ENCODE measurements at places on chromosomes 12 and 14. TPM values are rescaled to one million over a fixed set of nuclear protein-coding genes. Genes with fewer than 3 reads are reported as not detected.

DNA sequence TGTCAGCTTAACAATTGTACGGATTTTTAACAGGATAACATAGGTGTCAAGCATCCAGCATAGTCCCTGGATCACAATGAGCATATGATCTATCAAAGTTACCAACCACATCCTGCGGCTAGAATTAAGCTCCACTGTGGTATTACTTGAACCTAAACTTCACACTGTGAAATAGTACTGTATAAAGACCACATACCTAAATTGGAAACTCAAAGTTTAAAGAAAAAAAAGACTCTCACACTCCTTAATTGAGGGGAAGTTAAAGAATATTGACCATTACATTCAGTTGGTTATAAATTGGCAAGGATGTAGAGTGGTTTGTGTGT is 133.0 kb upstream of the PZP start:
- DNase-seq, result no peak

DNA sequence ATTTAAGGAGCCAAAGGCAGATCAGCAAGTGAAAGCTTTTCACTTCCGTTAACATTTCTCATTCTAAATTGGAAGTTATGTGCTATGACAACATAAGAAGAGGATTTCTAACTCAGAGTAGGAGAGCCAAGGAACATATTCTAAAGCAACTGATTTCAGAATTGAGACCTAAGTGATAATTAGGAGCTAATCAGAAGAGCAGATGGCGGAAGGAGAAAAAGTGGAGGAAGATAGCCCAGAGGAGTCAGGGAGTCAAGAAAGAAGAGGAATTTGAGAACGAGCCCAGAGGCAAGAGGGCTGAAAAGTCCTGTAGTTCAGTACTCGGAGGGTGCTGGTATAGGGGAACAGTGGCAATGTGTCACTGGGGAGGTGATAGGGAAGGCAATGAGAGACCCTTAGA is 162.4 kb downstream of the CNTN1 start:
- DNase-seq, result no peak

DNA sequence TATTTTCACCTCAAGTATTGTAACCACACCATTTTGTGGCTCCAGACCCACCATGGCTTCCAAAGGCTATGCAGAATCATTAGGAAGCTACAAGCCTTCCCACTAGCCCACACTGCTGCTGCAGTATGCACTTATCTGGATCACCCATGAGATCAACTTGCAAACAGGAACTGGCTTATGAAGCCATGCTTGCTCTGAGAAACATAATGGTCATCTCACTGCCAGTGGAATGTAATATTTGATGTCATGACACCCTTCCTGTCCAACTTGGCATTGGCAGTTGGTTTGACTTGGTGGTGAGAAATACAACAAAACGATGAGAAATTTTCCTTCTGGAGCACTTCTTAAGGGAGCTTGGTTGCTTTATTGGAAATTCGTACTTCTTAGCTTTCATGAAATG is 69.3 kb upstream of the FRMD6 start:
- no peak for DNase-seq

GRCh38 chr12:29220632-29221336 is 71.7 kb downstream of the FAR2 start:
- no peak for DNase-seq

GRCh38 chr14:33928895-33929294 is 22.0 kb downstream of the EGLN3 start:
- no peak for DNase-seq

The ACSM4 gene
- total RNA-seq, result not detected

The ZNF410 gene
- 36.5 TPM for total RNA-seq

DNA sequence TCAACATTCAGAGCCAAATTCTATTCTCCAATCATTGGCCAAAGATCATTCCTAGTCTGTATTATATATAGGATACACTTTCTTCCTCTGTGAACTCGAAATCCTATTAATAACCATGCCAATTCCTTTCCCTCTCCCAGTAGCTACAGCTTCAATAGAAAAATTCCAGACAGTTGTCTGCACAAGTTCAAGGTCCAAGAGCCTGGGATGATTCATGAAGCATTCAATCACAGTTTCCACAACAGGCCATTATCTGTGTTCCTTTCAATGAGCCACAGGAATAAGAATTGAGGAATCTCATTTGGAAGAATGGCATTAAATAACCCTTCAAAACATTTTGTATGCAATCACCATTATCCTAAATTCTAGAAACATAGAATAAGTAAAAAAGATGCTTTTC is 437.4 kb downstream of the RMST start:
- DNase-seq, result no peak

DNA sequence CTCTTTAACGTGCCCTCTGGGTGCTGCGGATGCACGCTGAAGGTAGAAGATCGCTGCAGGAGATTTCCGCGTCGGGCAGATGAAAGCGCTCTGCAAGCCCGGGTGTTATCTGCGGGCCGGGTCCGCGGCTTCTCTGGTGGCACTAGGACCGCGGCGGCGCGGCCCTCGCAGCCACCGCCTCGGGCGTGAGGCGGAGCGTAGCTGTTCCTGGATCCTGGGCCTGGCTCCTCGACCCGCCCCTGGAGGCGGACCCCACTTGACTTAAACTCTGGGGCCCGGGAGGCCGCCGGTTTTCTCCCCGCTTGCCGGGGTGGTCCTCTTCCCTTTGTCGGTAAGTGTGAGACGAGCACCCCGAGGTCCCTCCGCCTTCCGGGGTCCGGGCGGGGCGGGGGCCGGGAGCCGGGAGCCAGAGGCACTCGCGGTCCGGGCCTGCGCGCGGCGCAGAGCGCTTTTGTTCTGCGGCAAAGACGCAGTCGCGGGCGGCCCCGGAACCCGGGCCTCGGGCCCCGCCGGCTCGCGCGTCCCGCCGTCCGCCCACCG is at the start of gene RESF1:
Gene RESF1, plus strand, starts transcription at position 255 of the 540 bp plus-strand sequence. CDS start 21,541 bp downstream, outside the sequence.
- no peak for DNase-seq

GRCh38 chr14:44895716-44896115 is 66.0 kb downstream of the KLHL28 start:
- no peak for DNase-seq

DNA sequence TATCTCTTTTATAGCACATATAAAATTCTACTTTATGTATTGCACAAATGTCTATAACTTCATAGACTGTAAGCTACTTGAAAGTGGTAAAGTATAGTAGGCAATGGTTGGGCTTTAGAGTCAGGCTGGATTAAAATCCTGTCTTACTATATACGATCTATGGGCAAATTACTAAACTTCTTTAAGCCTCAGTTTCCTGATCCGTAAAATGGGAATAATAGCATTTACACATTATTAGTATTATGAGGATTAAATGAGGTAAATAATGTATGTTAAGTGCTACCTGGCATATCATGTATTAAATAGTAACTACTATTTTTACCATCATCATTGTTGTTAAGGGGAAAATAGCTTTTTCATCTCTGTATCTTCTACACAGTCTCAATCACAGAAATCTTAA is 14.4 kb downstream of the POLE2 start:
- no peak for DNase-seq

GRCh38 chr14:64572386-64573104 is 22.8 kb downstream of the PPP1R36 start:
- DNase-seq, result no peak

The SUOX gene
- total RNA-seq, result 14.3 TPM

DNA sequence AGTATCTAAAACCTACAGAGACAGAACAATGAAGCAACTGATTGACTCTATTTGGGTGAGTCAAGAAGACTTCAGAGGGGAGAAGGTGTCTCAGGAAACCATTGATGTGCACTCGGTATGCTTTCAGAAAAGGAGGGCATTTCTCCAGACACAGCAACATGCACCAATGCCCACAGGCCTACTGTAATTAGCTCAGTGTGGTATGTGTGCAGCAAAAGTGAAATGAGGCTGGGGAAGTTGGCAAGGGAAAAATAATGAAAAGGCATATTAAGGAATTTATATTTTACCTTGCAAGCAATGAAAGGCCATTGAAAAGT is 158.4 kb upstream of the GRIP1 start:
- DNase-seq, result no peak

DNA sequence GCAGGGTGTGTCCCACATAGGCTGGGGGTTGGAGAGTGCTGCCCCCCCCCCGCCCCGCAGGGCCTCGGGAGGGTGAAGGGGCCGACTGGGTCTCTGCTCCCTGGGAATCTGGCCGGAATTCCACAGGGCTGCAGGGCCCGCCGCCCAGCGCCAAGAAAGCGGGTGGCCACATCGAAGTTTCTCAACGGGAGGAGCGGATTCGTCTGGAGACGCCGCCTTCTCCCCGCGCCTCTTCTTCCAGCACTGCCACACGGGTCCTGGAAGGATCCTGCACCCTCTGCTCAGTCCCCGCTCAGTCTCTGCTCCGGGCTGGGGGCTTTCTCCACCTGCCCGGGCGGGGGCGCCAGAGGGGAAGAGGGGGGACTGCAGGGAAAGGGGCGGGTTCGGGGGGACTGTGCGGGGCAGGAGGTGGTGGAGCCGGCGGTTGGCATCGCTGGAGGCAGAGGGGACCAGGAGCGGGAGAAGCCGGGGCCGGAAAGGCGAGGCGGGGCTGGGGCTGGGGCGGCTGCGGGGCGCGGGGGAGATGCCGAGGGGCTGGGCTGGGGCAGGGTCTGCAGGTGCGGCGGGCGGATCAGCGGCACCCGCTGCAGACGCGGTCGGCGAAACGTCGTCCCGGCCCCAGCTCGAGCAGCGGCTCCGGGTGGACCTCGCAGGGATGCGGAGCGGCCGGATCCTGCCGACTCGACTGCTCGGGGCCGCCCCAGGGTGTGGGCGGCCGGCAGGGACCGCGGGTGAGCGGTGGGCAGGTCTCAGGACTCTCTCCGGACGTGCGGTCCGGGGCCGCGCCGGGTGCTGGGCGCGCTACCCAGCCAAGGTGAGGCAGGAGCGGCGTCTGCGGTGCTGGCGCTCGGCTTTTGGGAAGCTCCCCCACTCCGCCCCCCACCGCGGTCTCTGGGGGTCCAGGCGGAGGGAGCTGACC is 811.4 kb upstream of the TMEM132C start:
- DNase-seq, result no peak

GRCh38 chr12:96170328-96170727 is 23.8 kb upstream of the ELK3 start:
- DNase-seq, result no peak

DNA sequence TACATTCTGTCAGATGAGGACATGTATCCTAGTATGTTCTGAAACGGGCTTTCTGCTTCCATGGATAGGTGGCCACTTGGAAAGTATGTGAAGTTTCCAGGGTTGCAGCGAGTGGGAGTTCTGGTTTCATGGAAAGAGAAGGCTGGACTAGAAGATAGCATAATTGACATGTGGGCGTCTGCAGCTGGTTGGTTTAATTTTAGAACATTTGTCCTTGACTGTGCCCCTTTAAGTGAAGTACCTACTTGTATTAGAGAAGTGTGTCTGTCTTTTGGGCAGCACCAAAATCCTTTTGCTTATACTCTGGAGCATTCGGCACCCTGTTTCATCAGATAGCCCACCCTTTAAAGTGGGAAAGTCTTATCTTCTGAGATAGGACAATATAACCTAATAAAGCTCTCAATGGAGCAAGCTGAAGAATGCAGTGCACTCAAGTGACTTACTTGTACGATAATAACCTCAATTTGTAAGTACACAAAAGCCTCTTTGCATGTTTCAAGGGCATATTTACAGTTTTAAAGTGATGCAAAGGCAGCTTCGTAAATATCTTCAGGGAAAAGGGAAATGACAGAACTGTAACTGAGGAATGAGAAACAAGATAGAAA is 35.2 kb downstream of the NTN4 start:
- DNase-seq, result no peak

The PAPLN gene
- total RNA-seq, result 17.1 TPM

The NRIP2 gene
- not detected for total RNA-seq

DNA sequence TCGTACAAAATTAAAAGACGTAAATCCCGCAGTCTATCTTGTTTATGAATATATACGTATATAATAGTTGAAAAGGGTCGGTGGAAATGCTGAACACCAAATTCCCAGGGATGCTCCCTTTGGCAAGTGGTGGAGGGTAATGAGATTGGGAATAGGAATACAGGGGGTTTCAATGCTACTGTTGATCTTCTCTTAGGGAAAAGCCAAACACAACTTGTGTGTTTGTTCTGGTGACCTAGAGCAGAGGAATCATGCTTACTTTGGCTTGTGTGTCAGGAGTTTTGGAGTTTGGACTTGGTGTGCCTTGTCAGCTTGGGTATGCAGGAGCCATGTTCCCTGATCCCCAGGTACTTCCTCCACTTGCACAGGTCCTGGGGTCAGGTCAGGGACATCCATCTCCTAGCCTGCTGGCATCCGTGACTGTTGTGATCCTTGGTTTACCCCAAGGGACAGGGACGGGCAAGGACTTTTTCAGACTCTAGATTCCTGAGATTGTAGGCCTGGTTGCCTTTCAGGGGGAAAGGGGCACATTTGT is 4.1 kb downstream of the SLC10A1 start:
- DNase-seq, result no peak

DNA sequence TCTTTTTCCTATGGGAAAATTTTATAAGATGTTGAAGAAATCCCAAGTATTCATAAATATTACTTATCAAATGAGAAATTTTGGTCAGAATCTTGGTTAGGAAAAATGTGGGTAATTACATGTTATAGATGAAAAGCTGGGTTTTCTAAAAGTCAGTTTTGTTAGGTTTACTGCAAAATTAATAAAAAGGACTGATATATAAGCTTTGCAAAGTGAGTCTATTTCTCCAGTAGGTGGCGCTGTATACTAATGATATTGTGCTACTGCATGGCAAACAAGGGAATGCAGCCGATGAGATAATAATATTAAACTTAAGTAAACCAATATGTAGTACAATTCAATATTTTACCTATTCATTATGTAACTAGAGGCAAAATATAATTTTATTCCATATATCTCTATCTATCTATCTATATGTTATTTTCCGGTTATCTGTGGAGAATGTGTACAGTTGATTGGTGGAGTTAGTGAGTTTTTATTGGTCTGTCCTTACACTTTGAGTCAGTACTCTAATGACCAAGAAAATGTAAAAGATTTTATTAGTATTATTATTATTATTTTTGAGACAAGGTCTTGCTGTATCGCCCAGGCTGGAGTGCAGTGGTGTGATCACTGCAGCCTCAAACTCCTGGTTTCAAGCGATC is 32.9 kb downstream of the MIPOL1 start:
- no peak for DNase-seq

GRCh38 chr14:86510491-86510890 is 980.5 kb downstream of the FLRT2 start:
- no peak for DNase-seq

The CPSF2 gene
- total RNA-seq, result 39.4 TPM

DNA sequence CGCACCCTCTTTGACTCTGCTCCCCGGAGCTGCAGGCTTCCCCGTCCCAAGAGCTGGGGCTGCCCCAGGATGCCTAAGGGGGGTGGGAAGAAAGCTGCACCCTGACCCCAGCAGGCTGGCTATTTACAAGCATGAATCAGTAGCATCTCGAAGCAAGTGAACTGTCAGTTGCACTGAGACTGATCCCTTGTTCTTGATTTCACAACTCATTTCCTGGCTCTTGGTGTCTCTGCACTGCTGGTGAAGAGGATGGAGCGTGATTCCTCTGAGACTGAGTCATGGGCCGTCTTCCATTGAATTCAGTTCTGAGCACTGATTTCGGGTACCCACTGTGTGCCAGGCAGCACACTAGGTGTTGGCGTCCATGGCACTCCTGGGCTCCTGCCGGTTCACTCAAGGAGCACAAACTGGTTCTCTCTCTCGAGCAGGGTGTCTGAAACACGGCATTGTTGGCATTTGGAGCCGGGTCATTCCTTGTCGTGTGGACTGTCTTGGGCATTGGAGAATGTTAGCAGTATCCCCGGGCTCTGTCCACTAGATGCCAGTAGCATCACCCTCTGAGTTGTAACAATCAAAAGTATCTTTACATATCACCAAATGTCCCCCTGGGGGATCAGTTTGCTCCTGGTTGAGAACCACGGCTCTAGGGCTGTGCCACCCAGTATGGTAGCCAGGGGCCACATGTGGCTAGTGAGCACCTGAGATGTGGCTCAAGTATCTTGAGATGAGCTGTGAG is 86.9 kb downstream of the RIN3 start:
- no peak for DNase-seq

The CIROP gene
- not detected for total RNA-seq
